ENCODE measurements at places on chromosomes 3 and 15. TPM values are rescaled to one million over a fixed set of nuclear protein-coding genes. Genes with fewer than 3 reads are reported as not detected.

CPN2 gene
- total RNA-seq, result not detected

DNA sequence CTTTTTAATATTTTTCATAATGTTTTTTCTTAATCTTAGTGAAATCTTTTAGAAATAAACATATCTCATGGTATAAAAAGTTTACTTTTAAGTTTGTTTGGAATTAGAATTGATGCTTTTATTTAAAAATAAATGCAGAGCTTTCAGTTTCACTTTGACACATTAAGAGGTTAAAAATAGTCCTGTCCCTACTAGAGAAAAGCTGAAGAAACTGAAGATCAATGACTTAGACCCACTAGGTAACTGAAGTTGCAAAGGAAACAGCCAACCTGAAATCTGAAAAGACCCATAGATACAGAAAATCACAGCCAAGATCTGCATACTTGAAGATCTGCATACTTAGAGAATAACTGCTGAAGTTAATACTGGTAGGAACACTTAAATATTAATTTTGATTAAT, 237.6 kb downstream of the RAP2B start:
- DNase-seq, result no peak

- no peak for DNase-seq
Observed at GRCh38 chr3:47910233-47910632, 106.0 kb downstream of the MAP4 start.

GOLIM4 gene
- 30.8 TPM for total RNA-seq

- no peak for DNase-seq
Observed at GRCh38 chr3:139944256-139944910, 9.4 kb downstream of the CLSTN2 start.

GRCh38 chr3:48564667-48565066, 1.1 kb upstream of the UCN2 start:
- no peak for DNase-seq

GRCh38 chr3:183933160-183933559, 48.5 kb upstream of the PARL start:
- no peak for DNase-seq

DNA sequence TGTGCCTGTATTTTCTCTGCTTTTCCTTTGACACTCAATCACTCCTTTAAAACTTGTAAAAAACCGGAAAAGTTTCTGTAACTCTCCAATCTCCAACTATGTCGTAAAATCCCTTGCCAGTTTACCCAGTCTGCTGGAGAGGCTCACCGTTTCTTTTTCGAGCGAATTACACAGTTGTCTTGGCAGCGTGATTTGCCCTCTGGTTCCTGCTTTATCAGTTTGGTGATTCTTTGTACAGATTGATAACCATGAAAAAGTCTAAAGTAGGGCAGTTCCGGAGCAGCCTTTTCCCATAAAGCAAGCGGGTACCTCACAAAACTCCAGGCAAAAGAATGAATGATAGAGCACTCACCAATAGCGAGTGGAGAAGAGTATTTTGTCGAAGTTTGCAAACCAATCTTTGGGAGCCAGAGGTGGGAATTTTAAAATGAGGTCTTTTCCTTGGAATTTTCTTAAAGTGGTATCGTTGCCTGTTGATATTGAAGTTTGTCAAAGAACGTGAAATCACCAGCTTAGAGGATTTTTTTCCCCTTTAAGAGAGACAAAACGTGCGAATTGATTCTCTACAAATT, at the start of gene TTC23:
Gene TTC23 (minus strand): TSS at position 312 of the 572 bp plus-strand sequence. CDS start 20,869 bp downstream, outside the sequence.
- peak; percentile 12 for DNase-seq
